Panc1 (cell line): ENCODE measurements at places on chromosomes 1 and 21. TPM values are rescaled to one million over a fixed set of nuclear protein-coding genes. Genes with fewer than 3 reads are reported as not detected.

GPR25 gene
- total RNA-seq, result not detected

DNA sequence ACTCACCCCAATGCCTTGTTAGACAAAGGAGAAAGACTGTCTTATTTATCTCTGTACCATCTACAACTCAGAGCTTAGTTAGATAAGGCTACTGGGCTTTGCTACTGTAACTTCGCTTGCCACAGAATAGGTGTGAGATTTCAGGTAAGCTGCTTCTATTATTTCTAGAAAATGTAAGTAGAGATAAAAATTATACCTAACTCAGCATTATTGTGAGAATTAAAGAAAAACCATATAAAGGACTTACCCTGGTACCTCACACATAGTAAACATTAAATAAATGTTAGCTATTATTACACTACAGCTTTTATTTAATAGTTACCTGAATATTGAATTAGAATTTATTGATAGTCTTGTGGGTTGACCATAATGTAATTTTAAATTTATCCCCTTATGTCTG, 36.5 kb upstream of the EPHX4 start:
- H3K4me1 ChIP-seq, result no peaks in the 10 kb centered on the region
- no peaks in the 10 kb centered on the region for H3K36me3 ChIP-seq
- H3K4me3 ChIP-seq, result no peak overlapping the region
- H3K27me3 ChIP-seq, result no peaks in the 10 kb centered on the region
- no peak for DNase-seq

FYB2 gene
- total RNA-seq, result 0.49 TPM

- no peak for DNase-seq
- H3K4me1 ChIP-seq, result no peaks in the 10 kb centered on the region
- H3K27ac ChIP-seq, result no peak overlapping the region
These were observed 24.6 kb downstream of the CR1L start for GRCh38 chr1:207669528-207670009.

PLEKHA6 gene
- 5.5 TPM for total RNA-seq

GRCh38 chr21:26572702-26573381, at the start of gene CYYR1:
Gene CYYR1 (minus strand): TSS chr21:26573286. CDS start chr21:26572940, 346 bp downstream.
- H3K27ac ChIP-seq, result no peak within 1 kb of the TSS
- no peak for DNase-seq

PIGR gene
- 1.4 TPM for total RNA-seq

DNA sequence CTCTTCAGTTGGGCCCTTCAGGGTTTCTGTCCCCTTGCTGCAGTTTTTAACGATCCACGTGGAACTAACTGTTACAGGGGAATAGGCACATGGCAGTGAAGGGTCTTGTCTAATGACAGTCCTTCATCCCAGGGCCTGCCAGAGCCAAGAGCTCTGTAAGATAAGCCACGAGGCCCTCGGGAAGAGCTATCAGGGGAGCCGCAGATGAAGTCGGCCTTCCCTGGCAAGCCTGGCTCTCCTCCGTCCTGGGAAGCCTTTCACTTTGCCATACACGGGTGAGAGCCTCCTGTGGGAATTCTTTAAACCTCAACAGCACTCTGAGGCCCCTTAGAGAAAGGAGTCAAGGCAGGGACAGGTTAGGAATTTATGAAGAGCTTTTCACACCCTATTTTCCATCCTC, 29.0 kb downstream of the ACP6 start:
- no peak for DNase-seq
- H3K27ac ChIP-seq, result no peak overlapping the region
- H3K4me1 ChIP-seq, result no peaks in the 10 kb centered on the region
- no peaks in the 10 kb centered on the region for H3K36me3 ChIP-seq

GRCh38 chr1:55144886-55145285, 70.3 kb downstream of the USP24 start:
- no peak overlapping the region for H3K4me3 ChIP-seq
- H3K36me3 ChIP-seq, result peaks cover 78% of the 10 kb centered on the region
- no peak for DNase-seq
- no peaks in the 10 kb centered on the region for H3K27me3 ChIP-seq
